ENCODE measurements at places on chromosomes 5 and 9.

- DNase-seq = no peak
Measured at GRCh38 chr5:148965511-148966265, 97.2 kb downstream of the SH3TC2 start.

GRCh38 chr9:114929201-114929600 is 1.2 kb downstream of the TNFSF8 start:
- DNase-seq = no peak

DNA sequence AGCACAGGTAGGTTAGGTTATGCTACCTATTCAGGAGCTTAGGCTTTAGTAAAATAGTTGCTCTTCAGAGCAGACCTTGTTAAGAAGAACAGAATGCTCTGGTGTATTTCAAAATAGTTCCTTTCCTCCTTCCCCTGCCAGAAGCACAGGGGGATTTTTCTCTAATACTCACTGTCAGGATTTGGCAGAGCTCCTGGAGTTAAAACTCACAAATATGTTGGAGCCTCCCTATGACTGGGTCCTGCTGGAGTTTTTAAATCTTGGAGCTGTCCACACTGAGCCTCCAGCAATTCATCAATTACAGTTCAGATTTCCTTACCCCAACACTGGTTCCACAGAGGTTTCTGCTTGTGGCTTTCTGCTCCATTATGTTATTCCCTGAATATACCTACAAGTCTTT is 1233.8 kb upstream of the WWC1 start:
- no peak for DNase-seq

- no peak for DNase-seq
Measured at GRCh38 chr9:94157050-94157801, 73.0 kb downstream of the PTPDC1 start.

DNA sequence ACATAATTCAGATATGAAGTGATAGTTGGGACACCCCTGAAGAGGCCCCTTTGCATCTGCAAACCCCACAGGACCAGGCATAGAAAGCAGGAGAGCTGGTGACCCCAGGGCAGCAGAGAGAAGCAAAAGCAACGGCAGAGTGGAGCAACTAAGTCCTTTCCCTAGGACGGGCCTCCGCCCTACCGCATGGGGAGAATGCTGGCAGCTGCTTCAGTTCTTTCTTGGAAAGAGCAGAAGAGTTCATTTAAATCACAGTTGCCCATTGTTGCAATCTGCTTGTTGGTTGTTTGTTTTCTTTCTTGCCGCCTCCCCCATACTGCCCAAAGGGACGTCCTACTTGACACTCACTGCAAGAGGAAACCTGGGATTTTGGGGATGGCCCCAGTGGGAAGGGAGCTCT is 126.2 kb downstream of the ADAMTS16 start:
- no peak for DNase-seq

- DNase-seq = no peak
Measured at GRCh38 chr5:27026801-27027200, 11.6 kb downstream of the CDH9 start.

- DNase-seq = no peak
Measured at GRCh38 chr5:89015409-89015808, 132.4 kb upstream of the MEF2C start.

GRCh38 chr5:157100140-157100679 is 8.6 kb downstream of the HAVCR2 start:
- DNase-seq = no peak

DNA sequence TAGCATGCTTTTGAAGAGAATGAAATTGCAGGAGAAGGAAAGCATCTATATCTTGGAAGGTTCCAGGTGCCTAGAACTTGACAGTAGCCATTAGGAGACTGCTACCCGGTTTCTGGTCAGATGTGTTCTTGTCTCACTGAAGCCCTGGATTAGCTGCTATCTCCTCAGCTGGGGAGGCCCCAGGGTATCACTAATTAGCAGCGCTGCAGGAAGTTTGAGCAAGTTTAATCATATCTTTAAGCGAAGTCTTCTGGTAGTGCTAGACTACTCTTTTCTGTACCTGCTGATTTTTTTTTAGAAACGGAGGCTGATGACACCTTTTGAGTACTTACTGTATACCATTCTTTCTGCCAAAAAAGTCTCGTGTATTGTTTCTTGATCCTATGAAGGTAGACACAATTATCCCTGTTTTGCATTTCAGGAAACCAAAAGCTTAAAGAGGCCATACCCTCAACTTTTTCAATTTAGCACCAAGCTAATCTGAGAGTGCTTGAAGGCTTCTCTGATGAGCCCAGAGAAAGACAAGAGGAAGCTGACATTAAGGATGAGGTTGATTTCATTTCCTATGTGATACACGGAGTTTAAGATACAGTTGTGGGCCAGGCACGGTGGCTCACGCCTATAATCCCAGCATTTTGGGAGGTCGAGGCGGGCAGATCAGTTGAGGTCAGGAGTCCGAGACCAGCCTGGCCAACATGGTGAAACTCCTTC is 201.3 kb downstream of the ARHGAP26 start:
- DNase-seq = no peak

DNA sequence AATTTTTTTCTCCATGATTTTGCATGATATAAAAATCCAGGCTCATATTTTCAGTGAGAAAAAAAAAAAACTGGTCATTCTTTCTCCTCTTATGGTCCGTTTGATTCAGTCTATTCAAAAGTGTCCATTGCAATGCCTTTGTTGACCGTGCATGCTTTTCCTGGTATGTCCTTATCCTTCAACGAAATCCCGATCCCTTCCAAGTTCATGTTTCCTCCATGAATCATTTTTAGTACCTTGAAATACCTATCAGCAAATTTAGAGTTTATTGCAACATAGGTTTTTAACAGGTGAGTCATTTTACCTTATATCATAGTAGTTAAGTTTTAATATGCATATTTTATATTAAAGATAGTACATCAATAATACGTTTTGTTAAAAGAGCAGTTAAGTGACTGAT is 773.8 kb upstream of the CHD1 start:
- no peak for DNase-seq

DNA sequence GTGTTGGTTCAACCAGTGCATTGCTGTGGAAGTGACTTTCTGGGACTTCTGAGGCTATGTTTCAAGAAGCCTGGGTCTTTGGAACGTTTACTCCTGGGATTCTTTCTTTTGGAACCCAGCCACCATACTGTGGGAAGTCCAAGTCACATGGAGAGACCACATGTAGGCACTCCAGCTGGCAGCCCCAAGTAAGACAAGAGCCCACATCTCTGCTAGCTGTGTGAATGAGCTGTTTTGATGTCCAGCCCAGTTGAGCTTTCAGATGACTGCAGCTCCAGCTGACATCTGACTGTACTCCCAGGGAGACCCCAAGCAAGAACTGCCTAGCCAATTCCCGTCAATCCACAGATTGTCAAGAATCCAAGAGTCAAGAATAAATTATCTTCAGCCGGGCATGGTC is 60.1 kb upstream of the SPATA31D4 start:
- DNase-seq = no peak

DNA sequence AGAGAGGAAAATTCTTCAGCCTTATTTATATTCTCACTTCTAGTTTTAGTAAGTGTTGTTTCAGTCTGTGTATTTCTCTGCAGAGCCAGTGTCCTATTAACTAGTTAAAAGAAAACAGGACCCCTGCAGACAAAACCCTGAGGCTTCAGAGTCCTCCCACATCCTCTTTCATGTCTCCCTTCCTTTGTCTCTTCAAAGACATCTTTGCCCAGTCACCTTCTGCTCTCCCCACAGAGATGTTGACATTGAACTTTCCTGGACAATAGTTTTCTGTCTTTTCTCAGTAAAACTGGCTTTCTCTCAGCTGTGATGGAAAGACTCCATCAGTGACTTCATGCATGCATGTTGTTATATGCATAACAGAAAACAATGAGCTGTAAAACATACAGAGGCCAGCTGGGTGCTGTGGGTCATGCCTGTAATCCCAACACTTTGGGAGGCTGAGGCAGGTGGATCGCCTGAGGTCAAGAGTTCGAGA is 20.2 kb downstream of the GRAMD2B start:
- no peak for DNase-seq

DNA sequence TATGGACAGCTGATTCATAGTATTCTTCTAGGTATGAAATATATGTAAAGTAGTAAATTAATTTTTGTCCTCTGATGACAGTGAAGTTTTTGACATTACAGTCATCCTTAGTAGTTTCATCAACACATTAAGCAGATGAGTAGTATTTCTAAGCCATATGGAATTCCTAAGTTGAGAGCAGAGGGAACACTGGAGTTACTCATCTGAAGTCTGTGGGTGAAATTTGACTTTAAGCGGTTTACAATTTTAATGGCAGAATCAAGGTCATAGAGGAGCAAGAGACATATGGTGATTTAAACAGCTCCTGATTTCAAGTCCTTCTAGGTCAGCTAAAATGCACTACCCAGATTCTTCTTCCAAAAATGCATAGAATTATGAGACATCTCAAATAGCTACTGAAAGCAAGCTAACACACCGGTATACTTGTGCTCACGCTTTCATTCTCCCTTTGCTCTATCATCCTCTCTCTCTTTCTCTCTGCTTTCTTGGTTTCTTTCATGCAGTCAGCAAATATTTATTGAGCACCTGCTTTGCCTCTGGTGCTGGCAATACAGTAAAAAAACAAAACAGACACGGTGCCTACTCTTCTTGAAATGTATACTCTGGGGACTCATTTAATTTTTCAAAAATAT is 235.9 kb downstream of the FER start:
- DNase-seq = no peak

Data from CD4-positive, alpha-beta T cell treated with Interleukin-4 for 1 hour (primary cell).